ENCODE measurements at places on chromosomes 1 and 21.

- no peak for DNase-seq
These were observed 4.8 kb upstream of the CTRC start for GRCh38 chr1:15433471-15433870.

GRCh38 chr21:17819877-17820229 lies 697 bp upstream of the C21orf91 start:
- no peak for DNase-seq

DNA sequence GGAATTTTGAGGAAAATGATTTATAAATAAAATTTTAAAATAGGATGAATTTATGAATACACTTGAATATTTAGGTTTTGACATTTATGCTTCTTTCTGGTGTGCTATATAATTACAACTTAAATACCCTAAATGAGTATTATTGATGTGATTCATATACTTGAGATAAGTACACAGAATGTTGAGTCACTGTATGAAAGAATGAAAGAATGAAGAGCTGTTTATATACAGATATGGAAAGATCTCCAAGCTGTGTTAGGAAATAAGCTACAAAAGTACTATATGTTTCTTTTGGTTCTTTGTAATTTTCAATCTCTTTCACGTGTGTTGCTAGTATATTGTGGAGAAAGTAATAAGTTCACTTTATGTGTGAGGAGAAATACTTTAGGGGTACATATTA lies 147.2 kb downstream of the RASAL2 start:
- DNase-seq: peak; percentile 42

GRCh38 chr1:244027491-244028145 lies 23.5 kb upstream of the ZBTB18 start:
- DNase-seq: no peak

- DNase-seq: no peak
These were observed 174.3 kb downstream of the DAB1 start for GRCh38 chr1:57249511-57249910.

- DNase-seq: no peak
These were observed 5.7 kb downstream of the ACAP3 start for GRCh38 chr1:1302006-1302430.

DNA sequence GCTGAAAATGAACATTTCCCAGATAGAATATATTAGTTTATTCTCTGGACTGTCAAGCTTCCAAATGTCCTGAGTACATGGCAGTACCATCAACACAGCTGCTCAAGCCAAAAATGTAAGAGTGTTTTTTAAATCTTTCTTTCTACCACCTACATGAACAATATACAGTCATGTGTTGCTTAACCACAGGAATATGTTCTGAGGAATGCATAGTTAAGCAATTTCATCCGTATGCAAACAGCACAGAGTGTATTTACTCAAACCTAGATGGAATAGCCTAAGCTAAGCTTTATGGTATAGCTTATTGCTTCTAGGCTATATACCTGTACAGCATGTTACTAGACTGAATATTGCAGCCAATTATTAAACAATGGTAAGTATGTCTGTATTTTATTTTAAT lies 561.9 kb upstream of the ADGRL4 start:
- no peak for DNase-seq

DNA sequence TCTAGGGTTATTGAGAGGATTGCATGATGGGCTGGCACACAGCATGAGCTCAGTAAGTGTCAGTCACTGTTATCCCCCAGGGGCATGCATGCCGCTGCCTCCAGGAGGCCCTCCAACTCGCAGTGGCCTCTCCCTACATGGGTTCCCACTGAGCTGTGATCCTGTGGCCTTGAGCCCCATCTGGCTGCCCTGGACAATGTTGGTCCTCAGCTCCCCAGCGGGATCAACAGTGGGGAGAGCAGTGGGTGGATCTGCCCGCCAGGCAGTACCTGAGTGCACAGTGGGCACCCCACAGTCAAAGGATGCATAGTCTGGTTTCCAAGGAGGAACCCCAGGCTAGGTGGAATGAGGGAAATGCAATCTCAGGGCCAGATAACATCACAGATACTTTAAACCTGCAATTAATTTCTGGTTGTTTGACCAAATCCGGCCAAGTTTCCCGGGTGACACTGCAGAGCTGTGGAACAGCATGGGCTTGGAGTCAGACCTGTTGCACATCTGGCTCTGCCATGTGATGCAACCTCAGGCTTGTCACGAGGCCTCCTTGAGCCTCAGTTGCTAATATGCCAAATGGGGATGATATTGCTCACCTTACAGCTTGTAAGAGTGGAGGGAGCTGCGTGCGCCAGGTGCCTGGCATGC lies 9.3 kb downstream of the PADI3 start:
- no peak for DNase-seq

GRCh38 chr1:1573843-1574720 lies 581 bp downstream of the SSU72 start:
- DNase-seq: peak; percentile 74

- DNase-seq: no peak
These were observed 70.9 kb upstream of the ETS2 start for GRCh38 chr21:38734646-38735365.

DNA sequence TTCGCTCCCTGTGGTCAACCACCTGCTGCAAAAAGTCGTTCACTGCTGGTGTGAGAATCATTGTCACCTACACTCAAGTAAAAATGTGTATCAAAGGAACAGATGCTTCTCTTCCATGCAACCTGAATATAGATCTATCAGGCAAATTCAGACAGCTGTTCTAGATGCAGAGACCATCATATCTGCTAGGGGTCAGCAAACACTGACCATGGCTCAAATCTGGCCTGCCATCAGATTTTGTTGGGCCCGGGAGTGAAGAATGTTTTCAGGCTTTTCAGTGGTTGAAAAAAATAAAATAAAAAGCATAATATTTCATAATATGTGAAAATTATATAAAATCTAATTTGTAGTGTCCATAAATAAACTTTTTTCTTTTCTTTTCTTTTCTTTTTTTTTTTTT lies 199.6 kb downstream of the RGS7 start:
- DNase-seq: no peak

DNA sequence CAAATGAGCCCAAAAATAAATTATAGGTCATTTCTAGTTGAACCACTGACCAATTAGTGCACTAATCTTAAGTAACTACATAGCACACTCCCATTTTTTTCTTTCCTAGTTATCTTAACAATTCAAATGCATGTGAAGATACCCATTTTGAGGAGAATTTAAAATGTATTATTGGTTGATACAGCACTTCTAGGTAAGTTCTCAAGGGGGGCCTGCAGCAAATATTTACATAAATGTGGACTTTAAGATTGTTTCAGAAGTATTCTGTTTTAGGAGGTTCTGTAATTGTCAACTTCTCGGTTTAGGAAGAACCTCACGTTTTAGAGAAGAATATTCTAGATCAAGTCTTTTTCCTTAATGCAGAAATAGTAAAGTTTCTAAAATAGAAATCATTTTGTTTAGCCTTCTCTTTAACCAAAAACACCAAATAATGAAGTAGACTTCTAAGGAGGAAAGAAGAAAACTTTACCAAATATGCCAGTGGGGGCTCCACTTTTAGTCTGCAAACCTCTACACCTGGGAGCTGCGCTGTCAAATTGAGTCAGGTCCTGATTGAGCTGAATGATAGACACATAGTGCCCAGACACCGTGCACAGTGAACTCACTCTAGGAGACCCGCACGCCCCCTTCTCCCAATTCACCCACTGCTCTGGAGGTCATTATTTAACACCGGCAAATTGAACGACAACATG lies 144.4 kb downstream of the RUNX1 start:
- DNase-seq: no peak

GRCh38 chr1:97845805-97846204 lies 75.0 kb downstream of the DPYD start:
- DNase-seq: no peak

DNA sequence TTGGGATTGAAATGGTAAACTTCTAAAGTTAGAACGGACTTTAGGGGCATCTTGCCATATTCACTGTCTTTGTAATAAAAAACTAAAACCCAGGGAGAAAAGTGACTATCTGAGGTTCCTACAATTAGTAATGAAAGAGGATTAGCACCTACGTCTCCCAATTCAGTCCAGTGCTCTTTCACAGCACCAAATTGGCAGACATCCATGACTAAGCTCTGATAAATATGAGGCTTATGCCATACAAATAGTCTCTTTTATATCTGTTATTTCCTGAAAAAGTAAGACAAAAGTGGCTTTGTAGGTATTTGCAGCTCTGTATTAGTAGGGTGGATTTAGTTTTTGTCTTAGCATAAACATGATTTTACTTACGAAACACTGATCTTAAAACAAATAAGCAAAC lies 315.0 kb upstream of the NRIP1 start:
- no peak for DNase-seq

DNA sequence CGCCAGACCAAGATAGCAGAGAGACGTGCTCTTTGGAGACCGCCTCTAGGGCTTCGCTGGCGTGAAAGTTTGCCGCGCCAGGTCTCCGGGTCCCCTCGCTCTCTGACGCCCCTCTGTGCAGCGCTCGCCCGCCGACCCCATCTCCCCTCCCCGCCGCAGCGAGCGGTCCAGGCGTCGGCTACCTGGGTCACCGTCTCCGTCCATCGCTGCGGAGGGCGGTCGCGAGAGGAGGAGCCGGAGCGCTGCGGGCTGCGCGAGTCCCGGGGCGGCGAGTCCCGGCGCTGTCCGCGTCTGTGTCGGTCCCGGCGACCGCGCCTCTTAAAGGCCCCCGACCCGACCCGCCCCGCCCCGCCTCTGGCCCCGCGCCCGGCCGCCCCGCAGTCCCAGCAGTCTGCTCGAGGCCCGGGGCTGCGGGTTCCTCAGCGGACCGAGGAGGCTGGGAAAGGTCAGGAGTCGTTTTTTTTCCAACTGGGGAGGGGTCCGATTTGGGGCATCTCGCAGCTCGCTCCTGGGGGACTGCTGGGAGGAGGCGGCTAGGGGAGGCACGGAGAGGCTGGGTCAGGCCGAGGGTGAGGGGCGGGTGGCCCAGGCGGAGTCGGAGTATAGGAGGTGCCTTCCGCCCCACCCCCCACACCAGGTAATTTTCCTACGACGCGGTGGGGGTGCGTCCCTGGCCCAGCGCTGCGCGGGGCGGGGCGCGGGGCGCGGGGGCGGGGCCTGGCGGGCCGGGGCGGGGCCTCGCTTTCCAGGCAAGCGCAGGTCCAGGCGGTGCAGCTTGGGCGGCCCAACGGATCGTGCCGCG lies at the start of the genes FBXO2 and FBXO44:
Gene FBXO2 (minus strand): TSS at position 293 of the 802 bp plus-strand sequence. CDS start 89 bp downstream, at position 204.
Gene FBXO44 (plus strand): TSS at position 741 of the 802 bp plus-strand sequence. CDS start 959 bp downstream, outside the sequence.
- DNase-seq: no peak

- no peak for DNase-seq
These were observed 310.4 kb downstream of the AJAP1 start for GRCh38 chr1:4964634-4965345.

DNA sequence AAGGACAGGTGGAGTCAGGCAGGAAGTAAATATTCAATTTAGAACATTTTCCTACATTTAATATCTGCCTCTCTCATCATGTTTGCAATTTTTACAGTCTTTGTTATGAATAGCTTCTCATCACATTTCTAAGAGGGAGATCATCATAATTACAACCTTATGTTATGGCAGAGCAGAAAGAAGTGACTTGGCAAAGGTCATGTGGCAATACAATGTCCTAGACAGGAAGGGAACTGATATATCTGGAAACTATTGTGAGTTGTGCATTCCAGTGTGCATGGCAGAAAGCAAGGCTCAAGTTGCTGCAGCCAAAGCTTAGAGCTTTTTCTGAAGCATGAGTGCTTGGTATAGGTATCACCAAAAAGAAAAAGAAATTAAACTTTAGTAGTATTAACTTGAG lies 43.8 kb upstream of the PRRX1 start:
- no peak for DNase-seq

DNA sequence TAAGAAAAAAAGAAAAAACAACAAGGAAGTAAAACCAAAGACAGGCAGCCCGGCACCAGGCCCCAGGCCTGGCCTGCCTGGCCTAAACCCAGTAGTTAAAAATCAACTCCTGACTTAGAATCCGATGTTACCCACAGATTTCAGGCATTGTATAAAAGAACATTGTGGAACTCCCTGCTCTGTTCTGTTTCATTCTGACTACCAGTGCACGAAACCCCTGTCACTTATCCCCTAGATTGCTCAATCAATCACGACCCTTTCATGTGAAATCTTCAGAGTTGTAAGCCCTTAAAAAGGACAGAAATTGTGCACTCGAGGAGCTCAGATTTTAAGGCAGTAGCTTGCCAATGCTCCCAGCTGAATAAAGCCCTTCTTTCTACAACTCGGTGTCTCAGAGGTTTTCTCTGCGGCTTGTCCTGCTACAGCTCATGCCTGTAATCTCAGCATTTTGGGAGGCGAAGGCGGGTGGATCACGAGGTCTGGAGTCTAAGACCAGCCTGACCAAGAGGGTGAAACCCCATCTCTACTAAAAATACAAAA lies 15.6 kb upstream of the MYOCOS start:
- DNase-seq: no peak

GRCh38 chr1:51313961-51314777 lies 16.2 kb downstream of the TTC39A start:
- DNase-seq: peak; percentile 81

DNA sequence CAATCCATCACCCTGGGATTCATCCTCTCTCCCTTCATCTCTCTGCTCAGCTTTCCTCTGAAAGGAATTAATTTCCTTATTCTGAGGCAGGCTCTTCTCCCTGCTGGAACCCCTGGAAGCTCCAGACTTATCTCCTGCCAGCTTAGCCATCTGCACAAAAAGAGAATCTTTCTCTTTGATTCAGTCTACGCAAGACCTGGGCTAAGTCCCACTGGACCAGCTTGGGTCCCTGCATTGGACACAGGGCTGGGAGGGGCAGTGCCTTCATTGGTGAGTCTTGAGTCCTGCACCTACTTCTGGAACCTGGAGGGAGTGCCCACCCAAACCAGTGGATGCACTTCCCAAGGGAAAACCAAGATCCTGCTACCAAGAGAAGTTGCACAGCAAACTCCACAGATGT lies 271.7 kb upstream of the CSF3R start:
- no peak for DNase-seq

GRCh38 chr21:28445141-28445830 lies 547.4 kb downstream of the LTN1 start:
- no peak for DNase-seq

GRCh38 chr1:14392859-14393365 lies 205.6 kb upstream of the KAZN start:
- DNase-seq: no peak

GRCh38 chr1:87329526-87330056 lies 911 bp downstream of the LMO4 start:
- DNase-seq: peak; percentile 10

DNA sequence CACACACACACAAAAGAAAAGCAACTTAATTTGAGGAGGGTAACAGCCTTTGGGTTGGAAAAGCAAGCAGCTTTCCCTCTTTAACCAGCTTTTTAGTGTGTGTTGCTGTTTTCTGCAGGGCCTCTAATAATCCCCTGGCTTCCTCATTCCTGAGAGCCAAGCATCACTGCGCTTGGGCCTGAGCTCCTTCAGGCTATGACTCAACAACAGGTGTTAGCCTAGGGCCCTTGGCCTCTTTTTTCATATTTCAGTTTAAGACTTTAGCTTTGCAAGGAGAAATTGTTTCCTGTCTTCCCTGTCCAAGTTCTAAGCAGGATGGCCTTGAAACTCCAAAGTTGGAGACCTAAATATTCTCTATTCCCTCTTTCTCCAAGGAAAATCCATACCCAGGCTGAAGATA lies 26.2 kb upstream of the SNX27 start:
- DNase-seq: peak; percentile 85

Data from ACHN (cell line).